GF-D8 (cell line): ENCODE measurements at places on chromosomes 2 and 18.

DNA sequence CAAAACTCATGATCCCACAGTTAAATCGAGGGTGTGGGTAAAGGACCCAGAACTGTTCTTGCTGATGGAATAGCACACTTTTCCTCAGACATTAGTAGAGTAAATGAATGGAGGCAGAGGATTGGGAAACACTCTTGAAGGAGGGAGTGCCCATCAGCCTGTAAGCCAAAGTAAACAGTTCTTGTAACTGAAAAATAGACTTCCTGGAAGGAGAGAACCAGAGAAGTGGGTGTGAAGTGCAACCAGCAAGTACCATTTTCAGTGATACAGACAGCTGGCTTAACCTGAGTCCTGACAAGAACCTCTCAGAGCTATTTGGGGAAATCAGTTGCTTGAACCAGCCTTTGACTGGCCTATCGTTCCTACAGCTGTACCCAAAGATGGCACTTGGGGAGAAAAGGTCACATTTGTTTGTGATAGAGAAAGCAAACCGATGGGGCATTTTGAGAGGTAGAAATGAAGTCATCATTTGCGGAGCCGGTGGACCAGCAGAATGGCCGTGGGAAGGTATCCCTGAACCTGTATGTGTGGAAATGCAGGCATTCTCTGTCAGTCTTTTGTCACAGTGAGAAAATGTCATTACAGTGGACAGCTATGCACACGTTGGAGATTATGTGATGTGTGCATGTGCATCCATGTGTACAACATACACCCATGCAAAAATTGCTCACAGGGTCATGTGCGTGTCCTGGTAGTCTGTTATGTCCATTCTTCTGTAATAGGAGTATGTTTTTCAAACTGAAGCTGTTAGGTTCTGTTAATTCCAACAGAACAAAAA lies 17.8 kb downstream of the CRIM1 start:
- DNase-seq, result no peak

- DNase-seq, result no peak
Measured at GRCh38 chr18:24272229-24272525, 125.4 kb downstream of the OSBPL1A start.

DNA sequence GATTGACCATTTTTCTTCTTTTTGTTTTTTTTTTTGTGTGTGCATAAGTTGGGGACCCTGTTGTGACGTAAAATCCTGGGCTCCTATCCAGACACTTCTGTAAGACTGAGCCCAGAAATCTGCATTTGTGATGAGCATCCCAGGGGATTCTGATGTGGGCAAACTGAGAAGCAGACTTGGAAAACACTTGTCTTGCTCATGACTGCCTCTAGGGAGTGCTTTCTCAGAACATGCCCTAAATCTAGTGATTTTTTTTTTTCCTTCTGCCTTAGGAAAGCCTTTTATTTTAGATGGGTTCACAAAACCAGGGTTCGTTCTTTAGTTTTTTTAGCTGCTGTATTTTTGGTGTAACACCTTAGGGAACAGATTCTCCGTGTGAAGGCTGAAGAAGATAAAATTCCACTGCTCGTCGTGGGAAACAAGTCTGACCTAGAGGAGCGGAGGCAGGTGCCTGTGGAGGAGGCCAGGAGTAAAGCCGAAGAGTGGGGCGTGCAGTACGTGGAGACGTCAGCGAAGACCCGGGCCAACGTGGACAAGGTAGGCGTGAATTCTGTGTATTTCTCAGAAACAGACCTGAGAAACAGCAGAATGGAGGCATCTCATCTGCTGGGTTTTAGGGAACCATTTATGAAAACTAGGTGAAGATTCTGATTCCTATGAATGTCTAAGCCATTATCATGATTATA lies 36.7 kb downstream of the RALB start:
- no peak for DNase-seq

DNA sequence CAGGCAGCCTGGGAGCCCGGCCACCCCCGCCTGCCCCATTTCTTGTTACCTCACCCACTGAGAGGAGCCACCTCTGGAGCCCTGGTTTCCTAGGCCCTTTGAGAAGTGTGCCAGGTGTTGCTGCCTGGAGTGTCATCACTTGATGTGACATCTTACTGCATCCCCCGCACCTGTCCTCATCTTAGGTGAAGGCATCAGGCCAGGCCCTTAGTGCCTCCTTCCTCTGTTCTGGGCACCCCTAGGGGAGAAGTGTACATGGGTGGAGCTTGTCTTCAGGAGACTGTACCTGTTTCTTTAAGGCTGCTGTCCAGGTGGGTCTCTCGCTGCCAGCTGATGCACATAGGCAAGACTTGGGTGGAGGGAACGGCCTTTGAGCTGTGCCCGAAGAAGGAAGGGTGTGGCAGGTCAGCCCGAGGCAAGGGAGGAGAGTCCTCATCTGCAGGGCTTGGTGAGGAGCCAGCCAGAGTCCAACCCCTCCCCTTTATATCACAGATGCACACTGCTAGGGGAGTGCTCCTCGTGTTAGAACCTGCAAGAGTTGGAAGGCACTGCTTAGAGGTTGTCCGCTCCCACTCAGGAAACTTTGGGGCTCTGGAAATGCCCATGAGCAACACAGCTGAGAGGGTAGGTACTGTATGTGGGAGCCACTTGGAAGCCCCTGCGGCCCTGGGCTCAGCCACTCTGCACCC lies 45.9 kb downstream of the NCK2 start:
- DNase-seq, result no peak

DNA sequence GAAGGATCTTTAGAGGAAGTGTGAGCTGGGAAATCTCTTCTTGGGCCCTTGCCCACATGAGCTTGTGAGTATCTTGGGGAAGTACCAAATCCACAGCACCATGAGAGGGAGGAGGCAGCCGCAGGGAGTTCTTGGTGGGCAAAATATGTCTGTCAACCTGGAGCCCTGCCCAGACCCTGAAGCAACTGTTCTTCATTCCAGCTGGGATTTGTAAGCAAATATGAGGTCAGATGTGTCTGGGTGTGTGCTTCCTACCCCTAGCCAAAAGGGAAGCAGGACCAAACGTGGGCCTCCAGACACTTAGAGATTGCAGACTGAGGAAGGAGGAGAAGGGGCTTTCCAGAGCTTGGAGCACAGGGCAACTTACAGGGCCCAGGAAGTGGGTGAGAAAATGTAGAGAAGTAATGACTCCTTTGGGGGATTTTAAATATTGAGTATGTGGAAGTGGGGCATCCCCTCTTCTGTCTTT lies 41.9 kb downstream of the TMEM247 start:
- DNase-seq, result no peak

GRCh38 chr18:55983433-55983832 lies 395.4 kb upstream of the TCF4 start:
- DNase-seq, result no peak

GRCh38 chr2:196259507-196260481 lies 88.4 kb upstream of the STK17B start:
- DNase-seq, result no peak

DNA sequence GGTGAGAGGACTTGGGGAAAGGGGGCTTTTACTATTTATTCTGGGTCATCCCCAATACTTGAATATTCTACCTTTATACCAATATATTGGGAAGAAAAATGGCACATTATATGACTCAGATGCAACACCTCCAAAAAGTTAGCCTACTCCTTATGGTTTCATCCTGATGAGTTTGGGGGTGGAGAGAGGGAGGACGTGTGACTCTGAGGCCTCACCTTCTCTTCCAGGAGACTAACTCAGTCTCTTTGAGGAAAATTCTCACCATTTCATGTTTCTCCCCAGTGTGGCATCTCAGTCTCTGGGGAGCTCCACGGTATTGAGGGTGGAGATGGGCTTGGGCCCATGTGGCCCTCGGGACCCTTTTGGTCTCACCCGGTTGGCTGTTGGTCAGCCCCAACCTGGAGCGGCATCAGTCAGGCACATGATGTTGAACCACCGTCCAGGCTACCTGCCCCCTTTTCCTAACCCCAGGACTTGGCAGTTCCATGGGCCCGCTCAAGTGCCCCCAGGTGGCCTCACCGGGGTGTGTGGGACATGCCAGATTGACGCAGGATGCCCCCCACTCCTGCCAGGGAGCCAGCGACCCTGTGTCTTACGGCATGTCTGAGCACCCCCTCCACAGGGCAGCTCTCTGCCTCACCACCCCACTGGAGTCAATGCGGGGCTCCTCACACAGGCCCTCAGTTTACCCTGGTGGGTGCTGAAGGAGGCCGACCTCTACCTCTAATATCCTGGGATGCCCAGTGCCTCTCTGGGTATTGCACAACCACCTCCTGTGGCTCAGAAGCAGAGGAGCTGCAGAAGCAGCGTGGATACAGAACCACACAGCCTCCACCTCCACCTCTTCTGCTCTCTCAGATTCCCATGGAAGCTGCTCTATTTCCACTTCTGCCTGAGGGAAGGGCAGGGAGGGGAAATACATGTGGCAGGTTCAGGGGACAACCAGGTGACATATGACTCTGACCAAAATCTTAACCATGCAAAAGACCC lies 297.4 kb downstream of the EIPR1 start:
- DNase-seq, result no peak

- DNase-seq, result no peak
Measured at GRCh38 chr2:208280234-208280633, 14.2 kb downstream of the PIKFYVE start.

DNA sequence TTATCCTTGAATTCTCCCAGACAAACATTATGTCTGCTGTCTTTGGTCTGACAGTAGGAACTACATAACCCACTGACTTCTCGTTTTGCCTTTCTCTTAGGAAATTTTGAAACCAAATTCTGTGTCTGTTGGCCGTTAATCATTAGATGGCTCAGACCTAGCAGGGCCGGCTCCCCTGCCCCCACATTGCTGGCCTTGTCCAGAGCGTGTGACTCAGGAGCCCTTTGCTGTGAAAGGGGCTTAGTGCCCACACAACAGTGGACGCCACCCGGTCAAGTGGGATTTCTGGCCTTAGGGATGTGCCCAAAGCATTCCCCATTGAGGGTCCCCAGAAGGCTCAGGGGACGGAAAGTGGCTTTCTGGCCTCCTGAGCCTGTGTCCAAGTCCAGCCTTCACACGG lies 137.5 kb downstream of the CTIF start:
- DNase-seq, result peak; percentile 10

- DNase-seq, result peak; percentile 74
Measured at GRCh38 chr18:35407871-35408481, 30.8 kb upstream of the ZNF396 start.

DNA sequence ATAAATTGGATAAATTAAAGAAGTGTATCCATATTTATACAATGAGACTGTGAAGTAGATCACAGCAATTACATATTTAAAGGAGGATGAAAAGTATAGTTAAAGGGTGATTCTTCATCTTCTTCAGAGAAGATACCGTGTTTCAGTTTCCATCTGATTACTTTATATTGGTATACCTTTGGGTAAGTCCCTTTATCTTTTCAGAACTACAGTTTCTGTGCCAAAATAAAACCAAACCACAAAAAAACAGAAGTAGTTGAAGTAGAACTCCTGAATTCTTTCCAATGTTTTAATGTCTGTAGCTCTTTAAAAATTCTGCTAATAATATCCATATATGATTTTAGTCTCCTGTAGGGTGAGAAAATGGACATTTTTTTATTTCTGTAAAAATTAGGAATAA lies 231.2 kb upstream of the LINC00305 start:
- DNase-seq, result no peak

DNA sequence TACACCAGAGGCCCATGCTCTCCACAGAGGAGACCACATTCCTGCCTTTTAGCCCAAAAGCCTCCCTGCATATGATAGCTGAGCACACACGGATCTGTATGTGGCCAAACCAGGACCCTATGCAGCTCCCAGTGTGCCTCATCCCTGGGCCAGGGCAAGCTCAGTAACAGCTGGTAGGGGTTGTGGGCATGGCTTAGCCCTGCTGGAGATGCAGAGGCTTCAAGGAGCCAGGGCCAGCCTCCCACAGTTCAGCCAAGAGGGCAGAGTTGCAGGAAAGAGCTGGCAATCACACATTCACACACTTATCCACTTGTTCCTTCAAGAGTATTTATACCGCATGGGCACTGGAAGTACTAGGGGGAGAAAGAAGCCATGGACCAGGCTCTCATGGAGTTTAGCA lies 1.6 kb upstream of the LIMS2 start:
- DNase-seq, result no peak

DNA sequence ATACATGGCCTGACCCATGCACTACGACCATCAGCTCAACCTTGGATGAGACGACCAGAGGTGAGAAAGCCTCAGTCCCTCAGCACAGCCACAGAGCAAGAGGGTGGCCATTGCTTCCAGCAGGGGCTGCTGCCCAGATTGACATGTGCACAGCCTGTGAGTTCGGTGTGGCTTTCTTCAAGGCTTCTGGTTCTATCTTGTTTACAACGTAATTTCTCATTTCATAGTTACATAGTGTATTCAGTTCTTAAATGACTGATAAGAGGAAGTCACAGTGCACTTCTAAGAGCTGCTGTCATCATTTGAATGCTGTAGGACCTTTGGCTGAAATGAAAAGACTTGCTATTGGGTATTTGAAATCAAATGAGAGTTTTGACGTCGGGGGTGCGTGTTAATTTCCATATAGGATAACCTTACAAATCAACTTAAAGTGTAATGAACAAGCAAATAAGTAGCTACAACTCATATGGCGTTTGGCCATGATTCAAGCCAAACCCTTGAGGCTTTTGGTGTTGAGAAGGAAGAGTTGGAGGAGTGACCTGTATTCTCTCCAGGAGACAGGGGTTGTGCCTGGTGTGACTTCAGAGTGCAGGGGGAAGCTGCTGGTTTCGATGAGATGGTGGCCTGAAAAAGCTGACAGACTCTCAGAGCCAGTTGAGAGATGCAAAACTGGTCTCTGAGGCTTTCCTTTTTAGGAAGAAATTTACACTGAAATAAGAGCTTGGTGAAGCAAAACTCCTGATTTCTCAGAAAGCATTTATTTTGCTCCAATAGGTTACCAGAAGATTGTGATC lies 51.0 kb downstream of the TSHZ1 start:
- DNase-seq, result no peak

DNA sequence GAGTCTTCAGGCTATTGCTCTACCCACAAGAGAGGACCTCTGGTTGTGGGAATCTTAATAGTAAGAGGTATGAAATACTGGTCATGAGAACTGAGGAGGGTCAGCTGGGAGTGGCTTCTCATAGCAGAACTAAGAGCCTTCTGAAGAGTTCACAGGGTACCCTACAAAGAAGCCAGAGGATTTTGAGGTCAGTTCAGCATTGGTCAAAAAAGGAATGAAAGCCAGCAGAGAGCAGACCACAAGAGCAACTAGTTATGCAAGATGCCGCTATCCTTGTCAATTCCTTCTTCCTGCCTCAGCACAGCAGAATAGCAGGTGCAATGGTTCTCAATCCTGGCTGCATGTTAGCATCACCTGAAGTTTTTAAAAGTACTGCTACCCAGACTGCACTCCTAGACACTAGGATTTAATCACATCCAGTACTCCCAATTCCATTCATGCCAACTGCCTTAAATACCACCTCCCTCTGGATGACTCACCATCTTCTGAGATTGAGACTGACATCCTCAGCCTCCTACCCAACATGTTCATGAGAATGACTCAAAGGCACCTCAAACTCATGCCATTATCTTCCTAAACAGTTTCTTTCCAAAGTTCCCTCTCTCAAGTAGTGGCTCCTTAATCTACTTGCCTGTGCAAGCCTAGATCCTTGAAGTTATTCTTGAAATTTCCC lies 81.0 kb upstream of the RBMS1 start:
- DNase-seq, result no peak
